ENCODE measurements at places on chromosomes 2 and 18. TPM values are rescaled to one million over a fixed set of nuclear protein-coding genes. Genes with fewer than 3 reads are reported as not detected.

DYNAP gene
- not detected for total RNA-seq

LYPD6 gene
- total RNA-seq, result not detected

SPATA3 gene
- 2.2 TPM for total RNA-seq

SLC1A4 gene
- 8.0 TPM for total RNA-seq

FAP gene
- not detected for total RNA-seq

DSG4 gene
- total RNA-seq, result not detected

ADD2 gene
- total RNA-seq, result 7.4 TPM

AMER3 gene
- not detected for total RNA-seq

KCNG3 gene
- total RNA-seq, result not detected

LPIN2 gene
- 45.8 TPM for total RNA-seq

SDC1 gene
- total RNA-seq, result not detected

C2orf42 gene
- total RNA-seq, result 24.0 TPM

LCT gene
- total RNA-seq, result 1.0 TPM

L3MBTL4 gene
- not detected for total RNA-seq

ITPRIPL1 gene
- 26.1 TPM for total RNA-seq

PID1 gene
- total RNA-seq, result not detected

NPAS2 gene
- 3.9 TPM for total RNA-seq

ITPRID2 gene
- total RNA-seq, result 36.4 TPM

GPR45 gene
- total RNA-seq, result not detected

ATIC gene
- total RNA-seq, result 247 TPM

OR6B2 gene
- total RNA-seq, result not detected

ADGRF3 gene
- 3.0 TPM for total RNA-seq

MARCO gene
- not detected for total RNA-seq

SNED1 gene
- 3.0 TPM for total RNA-seq

CTNNA2 gene
- total RNA-seq, result not detected

NYAP2 gene
- 0.19 TPM for total RNA-seq

IL1A gene
- total RNA-seq, result 4.3 TPM

RUFY4 gene
- 2.4 TPM for total RNA-seq
